ENCODE measurements at places on chromosomes 1 and 21.

DNA sequence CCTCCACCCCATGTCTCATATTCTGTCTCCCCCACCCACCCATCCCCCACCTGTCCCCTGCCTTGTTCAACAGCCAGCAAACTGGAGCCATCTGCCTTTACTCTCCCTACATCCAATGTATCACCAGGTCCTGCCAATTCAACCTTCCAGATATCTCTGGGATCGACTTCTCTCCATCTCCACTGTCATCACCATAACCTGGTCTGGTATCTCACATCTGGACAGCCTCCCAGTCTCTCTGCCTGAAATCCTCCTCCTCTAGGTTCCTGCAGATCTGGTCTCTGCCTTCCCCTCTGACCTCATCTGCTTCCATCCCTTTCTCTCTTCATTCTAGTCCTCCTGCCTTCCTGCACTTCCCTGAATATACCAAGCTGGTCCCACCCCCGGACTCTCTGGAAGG is 22.2 kb upstream of the CDCA8 start:
- DNase-seq: no peak

DNA sequence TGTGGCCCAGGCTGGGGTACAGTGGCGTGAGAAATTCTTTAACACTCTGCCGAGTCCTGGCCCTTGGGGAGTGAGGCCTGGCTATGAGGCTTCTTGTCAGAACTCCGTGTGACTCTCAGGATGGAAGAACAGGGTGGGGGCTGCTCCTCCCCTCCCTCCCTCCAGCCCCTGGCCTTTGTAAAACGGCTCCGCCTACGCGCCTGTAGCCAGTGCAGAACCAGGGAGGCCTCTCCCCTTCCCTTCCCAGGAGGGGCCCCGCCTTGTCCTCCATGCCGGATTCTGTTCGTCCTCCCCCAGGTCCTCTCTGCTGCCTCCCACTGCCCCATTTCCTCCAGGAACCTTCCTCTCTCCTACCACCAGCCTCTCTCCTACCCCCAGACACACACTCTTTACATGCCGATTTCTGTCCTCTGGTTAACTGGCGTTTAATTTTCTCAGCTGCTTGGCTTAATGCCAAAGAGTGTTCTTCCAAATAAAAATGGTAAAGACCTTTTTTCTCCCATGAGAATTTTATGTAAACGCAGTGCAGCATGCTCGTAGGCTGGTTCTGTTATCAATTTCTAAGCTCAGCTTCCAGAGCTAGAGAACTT is 21.0 kb downstream of the PDE9A start:
- DNase-seq: no peak

DNA sequence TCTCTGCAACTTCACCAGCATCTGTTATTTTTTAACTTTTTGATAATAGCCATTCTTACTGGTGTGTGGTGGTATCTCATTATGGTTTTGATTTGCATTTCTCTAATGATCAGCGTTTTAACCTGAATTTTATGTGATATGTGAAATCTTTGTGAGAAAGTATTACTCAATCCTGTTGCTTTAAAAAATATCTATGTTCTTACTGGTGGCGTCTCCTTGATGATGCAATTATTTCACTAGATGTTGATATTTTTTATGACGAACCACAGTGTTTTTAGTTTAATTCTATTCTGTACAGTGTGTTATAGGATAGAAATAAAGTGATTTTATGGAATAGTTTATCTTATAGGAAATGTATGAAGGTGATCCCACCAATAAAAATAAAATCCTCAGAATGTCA is 54.7 kb upstream of the GPR88 start:
- no peak for DNase-seq

DNA sequence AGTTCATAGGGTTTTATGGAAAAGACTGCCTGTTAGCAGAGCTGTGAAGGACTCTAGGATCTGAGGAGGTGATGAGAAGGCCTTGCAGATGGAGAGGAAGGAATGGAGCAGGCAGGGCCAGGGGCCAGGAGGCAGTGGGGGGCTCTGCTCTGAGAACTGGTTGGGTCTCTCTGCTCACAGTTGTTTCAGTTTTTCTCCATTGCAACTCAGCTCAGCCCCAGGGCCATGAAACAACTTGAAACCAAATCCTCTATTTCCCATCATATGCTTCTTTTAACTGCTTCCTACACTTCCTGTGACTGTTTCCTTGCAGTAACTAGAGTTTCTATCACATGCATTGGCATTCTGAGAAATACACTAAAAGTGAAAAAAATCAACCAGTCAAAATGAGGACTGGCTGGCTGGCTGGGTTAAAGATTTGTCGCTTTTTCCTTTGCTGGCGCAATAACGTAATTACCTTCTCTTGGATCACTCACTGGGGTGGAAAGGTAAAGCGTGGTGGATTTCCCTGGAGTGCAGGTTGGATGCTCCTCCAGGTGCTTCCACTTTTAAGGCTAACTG is 172.0 kb downstream of the CDC7 start:
- no peak for DNase-seq

Data from stimulated activated CD4-positive, alpha-beta T cell treated with anti-CD3 and anti-CD28 coated beads, Interleukin-1b, Interleukin-23, amount 100 ng/mL, for 1 hour (primary cell).